KG1 (cell line): ENCODE measurements at places on chromosomes 2 and 18.

DNA sequence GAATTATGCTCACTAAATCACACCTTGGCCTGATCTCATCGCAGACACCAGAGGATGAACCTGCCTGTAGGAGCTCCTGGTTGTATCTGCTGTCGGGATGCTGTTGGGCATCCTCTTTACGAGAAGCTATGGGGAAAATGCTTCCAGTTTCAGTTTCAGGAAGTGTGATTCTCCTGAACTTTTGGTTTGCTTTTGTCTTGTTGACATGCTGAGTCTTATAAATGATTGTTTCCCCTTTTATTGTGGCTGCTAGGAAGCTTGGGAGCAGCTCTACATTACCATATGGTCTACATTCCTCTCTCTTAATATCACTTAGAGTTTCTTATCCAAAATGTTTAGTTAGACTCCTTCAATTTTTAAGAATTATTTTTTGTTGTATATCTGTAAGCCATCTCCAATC, 227.5 kb downstream of the MTX2 start:
- no peak for DNase-seq

GRCh38 chr2:197307933-197308521, 2.6 kb downstream of the ANKRD44 start:
- DNase-seq: no peak

GRCh38 chr2:183089192-183089851, 10.8 kb downstream of the DUSP19 start:
- no peak for DNase-seq

- no peak for DNase-seq
Observed at GRCh38 chr18:6796511-6796910, 67.0 kb downstream of the ARHGAP28 start.

DNA sequence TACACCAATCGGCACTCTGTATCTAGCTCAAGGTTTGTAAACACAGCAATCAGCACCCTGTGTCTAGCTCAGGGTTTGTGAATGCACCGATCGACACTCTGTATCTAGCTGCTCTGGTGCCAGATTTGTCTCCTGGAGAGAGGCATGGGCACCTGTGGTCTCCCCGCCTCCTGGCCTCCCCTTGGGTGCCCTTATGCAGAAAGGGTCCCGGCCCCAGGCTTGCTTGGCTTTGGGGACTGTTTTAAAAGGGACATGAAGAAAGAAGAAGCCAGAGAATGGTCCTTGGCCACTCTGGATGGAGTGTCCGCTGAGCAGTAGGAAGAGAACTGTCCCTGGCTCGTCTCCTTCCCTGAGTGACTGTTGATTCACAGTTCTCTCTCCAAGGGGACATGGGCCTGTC, 11.5 kb upstream of the ALPP start:
- DNase-seq: no peak

GRCh38 chr18:13371689-13372418, 153.3 kb downstream of the LDLRAD4 start:
- DNase-seq: no peak

DNA sequence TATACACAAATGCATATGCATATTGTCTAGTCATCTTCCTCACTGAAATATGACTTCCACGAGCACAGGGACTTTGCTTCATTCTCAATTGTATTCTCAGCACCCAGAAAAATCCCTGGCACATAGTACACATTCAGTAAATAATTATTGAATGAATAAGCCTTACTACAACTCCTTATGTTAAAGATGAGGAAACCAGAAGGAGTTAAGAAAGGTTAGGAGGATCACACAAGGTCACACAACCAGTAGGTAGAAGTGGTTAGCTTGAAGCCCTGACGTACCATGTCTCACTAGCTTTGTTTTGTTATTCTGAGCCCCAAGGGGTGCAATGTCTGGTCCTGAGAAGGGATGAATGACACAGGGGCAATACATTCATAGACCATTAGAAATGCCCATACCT, 220.9 kb upstream of the PID1 start:
- DNase-seq: no peak

- DNase-seq: no peak
Observed at GRCh38 chr2:206890926-206891325, 48.4 kb upstream of the CPO start.
